ENCODE measurements at places on chromosomes 13 and 19. TPM values are rescaled to one million over a fixed set of nuclear protein-coding genes. Genes with fewer than 3 reads are reported as not detected.

GRCh38 chr13:96646515-96647211 lies 347.6 kb downstream of the OXGR1 start:
- DNase-seq, result no peak
- no peak overlapping the region for H3K27ac ChIP-seq
- no peak overlapping the region for H3K4me3 ChIP-seq
- H3K27me3 ChIP-seq, result no peaks in the 10 kb centered on the region
- no peaks in the 10 kb centered on the region for H3K4me1 ChIP-seq

DNA sequence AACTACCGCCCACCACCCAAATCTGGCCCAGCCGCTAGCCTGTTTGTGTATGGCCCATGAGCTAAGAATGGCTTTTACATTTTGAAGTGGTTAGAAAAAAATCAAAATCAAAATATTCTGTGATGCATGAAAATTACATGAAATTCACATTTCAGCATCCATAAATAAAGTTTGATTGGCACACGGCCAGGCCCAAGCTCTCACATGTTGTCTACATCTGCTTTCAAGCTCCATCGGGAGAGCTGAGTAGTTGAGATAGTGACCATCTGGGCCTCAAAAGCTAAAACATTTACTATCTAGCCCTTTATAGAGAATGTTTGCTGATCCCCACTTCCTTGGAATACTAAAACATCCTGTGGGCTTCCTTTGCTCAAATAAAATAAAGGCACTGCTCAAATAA lies 14.5 kb downstream of the RFX2 start:
- H3K27me3 ChIP-seq, result no peaks in the 10 kb centered on the region
- DNase-seq, result no peak
- H3K4me3 ChIP-seq, result no peak overlapping the region

DNA sequence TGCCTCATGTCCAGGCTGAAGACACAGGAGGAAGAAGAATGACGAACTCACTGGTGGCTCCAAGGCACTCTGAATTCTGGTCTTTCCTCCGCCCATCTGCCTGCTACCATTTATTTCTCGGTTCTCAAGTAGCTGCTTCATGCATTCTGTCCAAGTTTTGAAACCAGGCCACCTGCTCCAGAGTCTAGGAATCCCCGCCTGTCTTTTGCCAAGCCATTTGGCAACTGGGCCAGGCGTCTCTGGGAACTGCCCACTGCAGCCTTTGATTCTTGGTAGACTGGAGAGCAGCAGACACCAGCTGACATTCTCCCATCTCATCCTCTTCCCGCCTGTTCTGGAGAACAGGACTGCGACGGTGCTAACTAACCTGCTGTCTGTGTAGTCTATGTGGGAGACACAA lies 10.8 kb downstream of the SLC35E1 start:
- peaks cover 77% of the 10 kb centered on the region for H3K36me3 ChIP-seq
- H3K4me1 ChIP-seq, result no peaks in the 10 kb centered on the region
- DNase-seq, result no peak

GRCh38 chr13:51715613-51716012 lies 88.3 kb downstream of the DHRS12 start:
- no peaks in the 10 kb centered on the region for H3K36me3 ChIP-seq
- DNase-seq, result peak; percentile 31
- H3K27ac ChIP-seq, result no peak overlapping the region
- no peaks in the 10 kb centered on the region for H3K4me1 ChIP-seq

The TRIP10 gene
- 131 TPM for total RNA-seq

All from esophagus muscularis mucosa (tissue), 4 donors.